Epithelial cell of alveolus of lung (primary cell): ENCODE measurements at places on chromosomes 1 and 21. TPM values are rescaled to one million over a fixed set of nuclear protein-coding genes. Genes with fewer than 3 reads are reported as not detected.

The S100A7A gene
- total RNA-seq, result not detected in 2 replicates

The CHD5 gene
- under 0.01 and 0.24 TPM in 2 replicates for total RNA-seq

The ERICH3 gene
- not detected in 2 replicates for total RNA-seq

The HLX gene
- total RNA-seq, result 15.4 and 22.9 TPM in 2 replicates

The NUP210L gene
- total RNA-seq, result not detected in 2 replicates

The TMEM240 gene
- total RNA-seq, result 4.4 and 10.3 TPM in 2 replicates

The ADCY10 gene
- 0.78 and 1.2 TPM in 2 replicates for total RNA-seq

The S100A1 gene
- total RNA-seq, result 0.72 TPM in 1 of 2 replicates, not detected in the other

The AP4B1 gene
- 8.8 and 9.4 TPM in 2 replicates for total RNA-seq

The KPRP gene
- total RNA-seq, result not detected in 2 replicates

The SPATA21 gene
- total RNA-seq, result not detected in 2 replicates

The CCDC185 gene
- total RNA-seq, result not detected in 2 replicates

The ATF3 gene
- 3.6 and 9.1 TPM in 2 replicates for total RNA-seq

The BRINP3 gene
- total RNA-seq, result 1.7 and 3.3 TPM in 2 replicates

The SERPINC1 gene
- total RNA-seq, result 0.13 TPM in 1 of 2 replicates, not detected in the other

The TMOD4 gene
- total RNA-seq, result not detected in 2 replicates

The TAS1R1 gene
- total RNA-seq, result not detected in 2 replicates

The HMCN1 gene
- 4.6 and 6.9 TPM in 2 replicates for total RNA-seq

The MMP23B gene
- total RNA-seq, result 9.3 and 90.0 TPM in 2 replicates

The CFAP45 gene
- total RNA-seq, result 0.48 and 0.65 TPM in 2 replicates

The FAM89A gene
- total RNA-seq, result 5.1 and 7.8 TPM in 2 replicates

The C1orf94 gene
- total RNA-seq, result not detected in 2 replicates

The KISS1 gene
- not detected in 2 replicates for total RNA-seq

The NCAM2 gene
- total RNA-seq, result 1.9 and 8.1 TPM in 2 replicates

The GJB4 gene
- total RNA-seq, result not detected in 2 replicates

The SH2D5 gene
- total RNA-seq, result 0.56 and 1.0 TPM in 2 replicates

The SCNM1 gene
- 29.5 and 31.0 TPM in 2 replicates for total RNA-seq

The KCNN3 gene
- 0.13 and 0.32 TPM in 2 replicates for total RNA-seq

The CCT8 gene
- total RNA-seq, result 126 and 257 TPM in 2 replicates

The LCE3D gene
- not detected in 2 replicates for total RNA-seq

The VANGL2 gene
- 2.6 and 7.6 TPM in 2 replicates for total RNA-seq

The GSTM5 gene
- 4.9 and 14.5 TPM in 2 replicates for total RNA-seq

The ARHGAP29 gene
- 5.4 and 15.0 TPM in 2 replicates for total RNA-seq

The APCS gene
- total RNA-seq, result not detected in 2 replicates

The SH2D2A gene
- 0.32 and 2.1 TPM in 2 replicates for total RNA-seq

The OR2T2 gene
- total RNA-seq, result not detected in 2 replicates

The THEM5 gene
- total RNA-seq, result not detected in 2 replicates

The IL20 gene
- total RNA-seq, result not detected in 2 replicates

The ETV3L gene
- not detected in 2 replicates for total RNA-seq

The DHX9 gene
- total RNA-seq, result 73.1 and 98.9 TPM in 2 replicates

The DNAJC28 gene
- total RNA-seq, result 0.64 and 1.0 TPM in 2 replicates

The NEK2 gene
- total RNA-seq, result 4.5 and 15.0 TPM in 2 replicates

The PCAT6 gene
- total RNA-seq, result 0.65 and 2.4 TPM in 2 replicates

The SETSIP gene
- 0.26 TPM in 1 of 2 replicates, not detected in the other for total RNA-seq

The GNG12 gene
- total RNA-seq, result 90.1 and 123 TPM in 2 replicates

The OR6K3 gene
- not detected in 2 replicates for total RNA-seq
